ENCODE measurements at places on chromosomes 1 and 21. TPM values are rescaled to one million over a fixed set of nuclear protein-coding genes. Genes with fewer than 3 reads are reported as not detected.

DNA sequence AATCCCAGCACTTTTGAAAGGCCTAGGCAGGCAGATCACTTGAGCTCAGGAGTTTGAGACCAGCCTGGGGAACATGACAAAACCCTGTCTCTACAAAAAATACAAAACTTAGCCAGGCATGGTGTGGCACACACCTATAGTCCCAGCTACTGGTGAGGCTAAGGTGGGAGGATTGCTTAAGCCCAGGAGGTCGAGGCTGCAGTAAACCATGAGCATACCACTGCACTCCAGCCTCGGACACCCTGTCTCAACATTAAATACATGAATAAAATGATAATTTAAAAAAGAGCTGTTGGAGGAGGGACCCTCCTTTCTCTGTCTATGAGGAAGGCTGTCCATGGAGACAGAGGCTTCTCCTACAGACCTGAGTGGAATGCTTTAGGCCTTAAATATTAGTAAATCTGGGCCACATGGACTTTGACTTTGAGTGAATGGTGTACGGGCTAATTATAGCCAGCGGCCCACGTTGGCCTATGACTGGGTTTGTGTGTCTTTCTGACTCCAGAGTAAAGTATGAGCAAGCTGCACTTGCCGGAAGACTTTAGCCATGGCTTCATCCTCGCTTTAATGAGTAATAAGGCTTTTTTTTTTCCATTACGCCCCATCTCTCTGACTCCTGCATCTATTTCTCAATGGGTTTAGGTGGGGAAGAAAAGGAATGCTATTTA is 21.3 kb downstream of the RAB3B start:
- no peak for DNase-seq

- no peak for DNase-seq
Observed at GRCh38 chr21:42057851-42058437, 13.2 kb upstream of the UMODL1 start.

DNA sequence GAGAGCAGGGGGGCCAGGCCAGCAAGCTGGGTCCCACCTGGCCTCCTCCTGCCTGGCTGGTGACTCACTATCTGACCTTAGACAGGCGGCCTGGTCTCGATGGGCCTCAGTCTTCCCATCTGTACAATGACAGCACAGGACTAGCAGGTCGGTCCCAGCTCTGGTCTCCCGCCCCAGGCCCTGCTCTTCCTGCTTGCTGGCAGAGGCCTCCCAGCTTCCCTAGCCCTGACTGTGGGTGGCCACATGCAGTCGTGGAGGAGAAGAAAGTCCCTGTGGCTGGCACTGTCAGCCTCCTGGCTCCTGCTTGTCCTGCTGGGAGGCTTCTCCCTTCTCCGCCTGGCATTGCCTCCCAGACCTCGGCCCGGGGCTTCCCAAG is 817 bp downstream of the EXTL1 start:
- DNase-seq, result no peak

DNA sequence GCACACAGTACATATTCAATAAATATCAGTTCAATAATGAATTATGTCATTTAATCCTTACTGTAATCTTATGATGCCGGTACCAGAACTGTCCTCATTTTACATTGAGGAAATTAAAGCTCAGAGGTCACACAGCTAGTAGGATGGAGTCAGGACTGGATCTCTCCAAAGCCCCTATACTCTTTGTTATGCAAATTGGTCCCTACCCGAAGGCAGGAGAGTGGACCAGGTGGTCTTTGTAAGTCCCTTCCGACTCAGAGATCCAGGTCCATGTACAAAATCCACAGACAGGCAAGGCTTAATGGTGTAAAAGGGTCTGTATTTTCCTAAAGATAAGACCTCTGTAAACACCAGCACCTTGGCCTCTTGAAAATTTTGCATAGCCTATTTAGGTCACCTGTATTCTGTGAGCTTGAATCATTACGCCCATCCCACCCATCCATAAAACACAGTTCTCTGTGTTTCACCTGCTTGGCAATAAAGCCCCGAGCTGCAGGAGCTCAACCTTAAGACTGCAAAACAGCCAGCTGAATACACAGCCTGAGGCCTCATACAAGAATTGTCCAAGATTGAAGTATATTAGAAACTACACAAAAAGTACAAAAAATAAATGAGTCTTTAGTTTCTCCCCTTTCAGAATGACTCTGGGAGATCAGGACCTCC is 41.7 kb downstream of the PLXNA2 start:
- no peak for DNase-seq

- DNase-seq, result no peak
Observed at GRCh38 chr1:236302941-236303340, 21.2 kb upstream of the ERO1B start.

GRCh38 chr1:26726784-26727183 is 31.0 kb downstream of the ARID1A start:
- no peak for DNase-seq

- DNase-seq, result peak; percentile 25
Observed at GRCh38 chr1:53413175-53414001, 45.8 kb upstream of the DMRTB1 start.

DNA sequence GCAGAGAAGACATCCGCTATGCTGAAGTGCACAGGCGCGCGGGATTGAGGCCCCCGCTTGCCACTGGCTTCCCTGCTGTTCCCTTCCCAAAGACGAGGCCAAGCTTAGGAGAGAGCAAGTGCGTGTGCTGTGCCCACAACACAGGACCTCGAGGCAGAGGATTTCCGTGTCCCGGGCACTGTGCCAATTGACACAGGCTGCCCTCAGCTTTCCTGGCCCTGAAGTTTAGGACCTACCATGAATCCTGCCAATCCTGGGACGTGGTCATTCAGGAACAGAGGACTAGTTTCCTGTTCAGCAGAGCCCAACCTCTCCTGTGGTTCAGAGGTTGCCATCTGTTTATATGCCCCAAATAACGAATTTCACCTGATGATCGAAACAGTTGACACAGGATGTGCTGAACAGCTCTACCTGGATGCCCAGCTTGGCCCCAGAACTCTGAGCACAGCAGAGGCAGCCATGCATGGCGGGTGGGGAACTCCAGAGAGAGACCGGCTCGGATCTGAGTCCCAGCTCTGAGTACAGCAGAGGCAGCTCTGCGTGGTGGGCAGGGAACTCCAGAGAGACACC is 22.0 kb downstream of the SLC37A1 start:
- no peak for DNase-seq

Gene CELA3A
- not detected for total RNA-seq

Data from SK-MEL-5 (cell line).